GM03348 (cell line): ENCODE measurements at places on chromosomes 5 and 9.
A peak's percentile ranks its signal among the peaks of the same experiment; 100 is the strongest.

- peak; percentile 28 for DNase-seq
Observed at GRCh38 chr5:103120607-103121200, 603 bp downstream of the PPIP5K2 start.

DNA sequence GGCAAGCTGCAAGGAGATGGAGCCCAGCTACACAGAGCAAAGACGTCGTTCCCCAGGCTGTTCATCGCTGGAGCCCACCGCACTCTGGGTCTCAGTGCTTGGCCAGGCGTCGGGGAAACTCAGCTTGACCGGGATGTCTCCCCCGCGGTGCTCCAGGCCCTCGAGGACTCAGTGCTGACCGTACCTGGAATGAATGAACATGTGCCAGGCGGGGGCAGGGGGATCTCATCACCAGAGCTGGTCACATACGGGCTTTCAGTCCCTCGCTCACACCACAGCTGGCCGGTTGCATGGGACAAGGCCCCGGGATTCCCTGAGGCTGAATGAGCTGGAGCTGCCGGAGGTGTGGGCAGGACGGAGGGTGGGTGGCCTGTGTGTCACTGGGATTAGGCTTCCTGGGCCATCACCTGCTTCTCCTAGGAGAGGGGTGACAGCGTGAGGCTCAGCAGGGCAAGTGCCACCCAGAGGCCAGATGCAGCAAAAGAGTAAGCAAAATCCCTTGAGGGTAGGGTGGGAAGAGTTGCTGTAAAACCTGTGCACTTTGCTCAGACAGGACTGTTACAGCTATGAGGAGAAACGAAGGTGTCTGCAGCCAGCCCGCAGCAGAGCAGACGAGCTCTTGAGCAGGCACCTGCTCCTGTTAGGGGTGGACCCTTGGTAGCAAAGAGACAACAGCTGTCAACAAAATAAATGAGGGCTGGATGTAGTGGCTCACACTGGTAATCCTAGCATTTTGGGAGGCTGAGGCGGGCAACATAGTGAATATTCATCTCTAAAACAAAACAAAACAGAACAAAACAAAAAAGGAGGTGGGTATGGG lies 70.7 kb upstream of the RAPGEF1 start:
- no peak for DNase-seq

DNA sequence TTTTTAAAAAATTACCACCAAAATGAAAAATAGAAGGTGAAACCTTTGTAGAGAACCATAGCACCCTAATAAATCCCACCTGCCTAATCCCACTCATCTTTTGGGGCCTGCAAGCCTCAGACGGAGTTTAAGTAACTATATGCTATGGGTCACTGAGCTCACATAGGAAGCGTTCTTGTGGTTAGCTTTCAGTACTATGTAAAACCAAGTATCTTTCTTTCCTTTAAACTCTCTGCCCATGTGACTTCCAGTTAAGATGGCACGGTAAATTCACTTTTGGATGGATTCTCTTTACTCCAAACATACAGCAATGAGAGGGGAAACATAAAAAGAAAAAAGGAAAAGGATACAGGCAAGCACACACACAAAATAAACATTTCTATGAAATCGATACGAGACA lies 50.9 kb downstream of the FANCC start:
- no peak for DNase-seq

- DNase-seq = no peak
Observed at GRCh38 chr5:172274951-172275753, 8.4 kb downstream of the UBTD2 start.

- DNase-seq = peak; percentile 63
Observed at GRCh38 chr5:143985832-143986515, 174.0 kb downstream of the HMHB1 start.

- no peak for DNase-seq
Observed at GRCh38 chr5:116702776-116703175, 128.2 kb upstream of the SEMA6A start.

GRCh38 chr9:21672140-21672539 lies 130.3 kb upstream of the MTAP start:
- no peak for DNase-seq

DNA sequence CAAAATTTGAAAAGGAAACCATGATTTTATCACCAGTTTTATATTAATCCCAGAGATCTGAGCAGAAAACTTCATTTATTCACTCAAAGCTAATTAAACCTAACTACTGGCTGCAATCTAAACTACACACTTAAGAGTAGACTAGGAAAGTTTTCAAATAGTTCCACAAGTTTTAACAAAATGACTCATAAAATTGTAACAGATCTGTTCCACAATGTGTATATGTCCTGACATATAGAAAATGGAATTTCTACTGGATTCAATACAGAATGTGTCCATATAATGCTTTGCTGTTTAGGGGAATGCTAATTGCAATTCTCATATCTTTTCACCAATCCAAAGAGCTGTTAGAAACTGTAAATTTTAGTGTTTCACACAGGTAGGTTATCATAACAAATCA lies 40.3 kb upstream of the ADAMTSL1 start:
- no peak for DNase-seq

- no peak for DNase-seq
Observed at GRCh38 chr5:96228408-96228807, 204.6 kb downstream of the PCSK1 start.

DNA sequence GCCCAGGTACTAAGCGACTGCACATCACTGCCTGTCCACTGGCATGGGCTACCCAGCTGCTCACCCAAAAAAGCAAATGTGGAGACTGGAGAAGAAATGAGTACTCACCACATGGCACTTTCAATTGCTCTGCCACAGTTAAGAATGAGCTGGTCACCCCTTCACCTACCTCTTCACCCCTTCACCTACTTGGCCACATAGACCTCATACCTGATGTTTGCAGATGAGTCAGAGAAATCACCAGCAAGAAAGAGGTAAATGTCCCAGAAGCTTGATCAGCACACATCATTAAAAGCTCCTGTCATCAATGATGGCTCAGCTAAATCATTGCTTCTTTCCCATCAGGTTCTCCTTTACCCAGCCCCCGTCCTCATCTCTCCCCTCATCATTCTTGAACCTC lies 7.6 kb upstream of the PRUNE2 start:
- no peak for DNase-seq

DNA sequence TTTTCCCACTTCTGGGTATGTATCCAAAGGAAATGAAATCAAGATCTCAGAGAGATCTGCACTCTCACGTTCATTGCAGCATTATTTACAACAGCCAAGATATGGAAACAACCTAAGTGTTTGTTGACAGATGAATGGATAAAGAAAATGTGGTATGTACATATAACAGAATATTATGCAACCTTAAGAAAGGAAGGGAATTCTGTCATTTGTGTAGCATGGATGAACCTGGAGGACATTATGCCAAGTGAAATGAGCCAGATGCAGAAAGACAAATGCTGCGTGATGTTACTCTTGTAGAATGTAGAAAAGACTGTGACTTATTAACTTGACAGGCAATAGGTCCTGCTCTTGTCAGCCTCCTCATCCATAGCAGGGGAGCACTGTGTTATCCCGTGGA lies 31.4 kb downstream of the PPARGC1B start:
- no peak for DNase-seq

DNA sequence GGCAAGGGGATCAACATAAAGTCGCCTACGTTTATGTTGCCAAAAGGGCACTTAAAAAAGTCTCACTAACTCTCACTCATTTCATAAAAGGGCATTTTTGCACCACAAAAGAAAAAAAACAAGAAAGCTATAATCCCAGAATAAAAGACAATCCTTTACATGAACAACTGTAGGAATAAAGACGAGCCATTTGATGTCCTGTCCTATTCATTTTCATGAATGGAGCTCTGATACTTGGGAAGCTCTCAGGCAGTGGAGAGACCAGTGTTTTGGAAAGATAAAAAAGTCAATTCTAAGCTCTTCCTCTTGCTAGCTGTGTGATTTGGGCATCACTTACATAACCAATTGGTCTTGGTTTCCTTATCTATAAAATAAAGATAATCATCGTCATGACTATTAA lies 95.5 kb upstream of the EQTN start:
- no peak for DNase-seq

GRCh38 chr9:1005043-1005667 lies 28.7 kb downstream of the DMRT3 start:
- DNase-seq = peak; percentile 66
